ENCODE measurements at places on chromosomes 6 and 20.
A peak's percentile ranks its signal among the peaks of the same experiment; 100 is the strongest.

DNA sequence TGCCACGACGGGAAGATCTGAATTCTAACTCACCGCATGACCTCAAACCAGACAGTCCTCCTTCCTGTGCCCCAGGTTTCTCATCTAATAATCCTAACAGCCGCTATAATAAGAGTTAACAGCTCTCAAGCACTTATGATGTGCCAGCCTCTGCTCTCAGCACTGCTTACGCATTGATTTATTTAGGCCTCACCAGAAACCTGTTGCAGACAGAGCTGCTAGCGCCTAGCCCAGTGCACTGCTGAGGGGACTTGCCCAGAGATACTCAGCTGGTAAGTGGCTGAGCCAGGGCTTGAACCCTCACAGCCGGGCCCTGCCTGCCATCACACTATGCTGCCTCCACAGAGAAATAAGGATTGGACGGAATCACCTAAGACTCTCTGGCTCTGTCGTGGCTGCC lies 37.7 kb downstream of the GRM4 start:
- H3K4me3 ChIP-seq, result no peak overlapping the region
- no peak for DNase-seq
- no peaks in the 10 kb centered on the region for H3K27me3 ChIP-seq
- H3K36me3 ChIP-seq, result no peaks in the 10 kb centered on the region
- H3K4me1 ChIP-seq, result no peaks in the 10 kb centered on the region
- no peak overlapping the region for H3K27ac ChIP-seq

DNA sequence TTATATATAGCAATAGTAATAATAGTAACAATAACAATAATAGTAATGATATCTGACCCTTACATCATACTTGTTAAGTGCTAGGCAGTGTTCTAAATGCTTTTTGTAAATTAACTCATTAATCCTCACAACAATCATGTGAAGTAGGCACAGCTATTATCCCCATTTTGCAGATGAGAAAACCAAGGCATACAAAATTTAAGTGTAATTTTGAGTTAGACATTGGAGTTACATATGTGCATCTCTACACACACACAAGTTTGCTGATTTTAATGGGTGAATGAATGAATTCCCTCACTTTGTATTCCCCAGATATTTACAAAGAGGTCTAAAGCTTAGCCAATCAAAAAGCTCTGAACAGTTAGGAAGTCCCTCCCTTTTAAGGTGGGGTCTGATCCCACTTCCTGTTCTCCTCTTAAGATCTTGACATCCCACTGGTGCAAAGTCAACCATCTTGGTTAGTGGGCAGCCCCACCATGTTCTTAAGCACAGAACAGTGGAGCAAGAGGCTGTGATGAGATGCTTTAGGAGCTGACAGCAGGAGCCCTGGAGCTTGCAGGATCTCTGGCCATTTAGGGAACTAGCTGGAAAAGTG lies 85.3 kb upstream of the FOXP4 start:
- no peak for DNase-seq
- no peaks in the 10 kb centered on the region for H3K36me3 ChIP-seq
- H3K4me3 ChIP-seq, result no peak overlapping the region
- peaks cover 15% of the 10 kb centered on the region for H3K4me1 ChIP-seq
- no peaks in the 10 kb centered on the region for H3K27me3 ChIP-seq
- no peak overlapping the region for H3K27ac ChIP-seq

DNA sequence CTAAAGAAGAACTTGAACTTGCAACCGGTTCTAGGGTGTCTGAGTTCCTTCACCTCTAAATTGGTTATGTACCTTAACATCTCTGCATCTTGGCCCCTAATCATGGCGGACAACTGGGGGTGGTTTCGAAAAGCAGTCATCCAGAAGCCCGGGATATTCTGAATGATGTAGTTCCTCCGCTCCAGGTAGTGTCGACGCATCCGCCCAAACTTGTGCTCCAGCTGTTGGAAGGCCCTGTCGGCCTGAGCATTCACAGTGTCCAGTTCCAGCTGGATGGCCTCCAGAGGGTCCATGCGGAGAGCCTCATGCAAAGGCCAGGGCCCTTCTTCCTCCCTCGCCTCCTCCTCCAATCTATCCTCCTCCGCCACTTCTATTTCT lies 887 bp downstream of the TSPYL1 start:
- H3K4me1 ChIP-seq, result peaks cover 48% of the 10 kb centered on the region
- peak overlapping the region; percentile 97 for H3K27ac ChIP-seq
- DNase-seq, result peak; percentile 60
- no peaks in the 10 kb centered on the region for H3K27me3 ChIP-seq

DNA sequence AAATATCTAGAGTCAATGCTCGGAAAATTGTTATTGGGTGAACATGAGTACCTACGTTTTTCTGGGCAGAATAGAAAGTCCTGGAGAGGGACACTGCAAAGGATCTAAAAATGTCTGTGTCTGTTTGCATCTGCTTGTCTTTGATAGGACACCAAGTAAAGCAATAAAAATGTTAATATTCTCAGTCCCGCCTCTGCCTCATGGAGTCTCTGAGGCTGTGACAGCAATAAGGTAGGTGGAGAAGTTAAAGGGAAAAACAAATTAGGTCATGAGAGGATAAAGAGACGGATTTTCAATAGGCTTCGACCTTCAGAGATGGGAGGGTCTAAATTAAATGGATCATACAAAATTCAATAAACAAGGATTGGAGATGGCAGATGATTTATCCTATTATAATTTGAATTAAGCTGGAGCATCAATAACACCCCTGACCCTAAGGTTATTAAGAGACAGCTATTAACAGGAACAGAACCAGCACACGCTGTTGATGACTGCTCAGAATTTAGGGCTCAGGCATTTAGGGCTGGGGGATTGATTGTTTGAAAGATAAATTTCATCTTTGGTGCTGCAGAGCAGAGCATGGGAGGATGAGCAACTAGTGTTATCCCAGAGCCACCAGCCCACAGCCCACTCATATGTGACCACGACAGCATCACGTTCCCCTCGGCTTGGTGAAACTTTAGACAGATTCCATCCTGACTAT lies 620.3 kb upstream of the CDH4 start:
- H3K4me3 ChIP-seq, result no peak overlapping the region
- DNase-seq, result no peak
- H3K27ac ChIP-seq, result no peak overlapping the region
- H3K4me1 ChIP-seq, result no peaks in the 10 kb centered on the region

Data from body of pancreas (tissue), 4 donors.